ENCODE measurements at places on chromosomes 5 and 9.
A peak's percentile ranks its signal among the peaks of the same experiment; 100 is the strongest.

GRCh38 chr9:124322618-124323432 lies 65.1 kb downstream of the NEK6 start:
- no peak for DNase-seq

- DNase-seq: peak; percentile 15
Measured at GRCh38 chr9:129280623-129281271, 102.7 kb upstream of the IER5L start.

DNA sequence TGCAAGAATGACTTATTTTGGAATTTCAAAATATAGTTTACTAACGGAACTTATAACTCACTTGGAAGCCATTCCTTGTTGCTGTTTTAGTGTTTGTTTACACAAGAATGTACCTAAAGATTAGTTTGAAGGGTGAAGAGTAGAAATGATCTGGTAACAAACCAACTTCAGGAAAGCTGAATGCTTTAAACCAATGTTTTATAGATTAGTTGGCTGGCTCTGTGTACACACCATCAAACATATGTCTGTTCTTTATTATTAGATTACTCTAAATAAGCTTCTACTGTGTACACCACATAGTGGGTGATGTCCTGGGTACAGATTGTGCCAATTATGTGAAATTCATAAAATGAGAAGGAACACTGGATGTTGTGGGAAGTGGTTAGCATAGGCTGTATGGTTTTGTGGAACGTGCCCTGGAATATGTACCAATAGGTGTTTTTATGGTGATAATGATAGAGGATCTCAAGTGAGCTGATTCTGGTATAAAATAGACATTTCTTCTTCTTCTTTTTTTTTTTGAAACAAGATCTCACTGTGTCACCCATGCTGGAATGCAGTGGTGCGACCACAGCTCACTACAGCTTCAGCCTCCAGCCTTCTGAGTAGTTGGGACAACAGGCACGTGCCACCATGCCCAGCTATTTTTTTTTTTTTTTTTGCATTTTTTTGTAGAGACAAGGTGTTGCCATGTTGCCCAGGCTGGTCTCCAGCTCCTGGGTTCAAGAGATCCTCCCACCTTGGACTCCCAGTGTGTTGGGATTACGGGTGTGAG lies 109.3 kb upstream of the DHFR start:
- no peak for DNase-seq

DNA sequence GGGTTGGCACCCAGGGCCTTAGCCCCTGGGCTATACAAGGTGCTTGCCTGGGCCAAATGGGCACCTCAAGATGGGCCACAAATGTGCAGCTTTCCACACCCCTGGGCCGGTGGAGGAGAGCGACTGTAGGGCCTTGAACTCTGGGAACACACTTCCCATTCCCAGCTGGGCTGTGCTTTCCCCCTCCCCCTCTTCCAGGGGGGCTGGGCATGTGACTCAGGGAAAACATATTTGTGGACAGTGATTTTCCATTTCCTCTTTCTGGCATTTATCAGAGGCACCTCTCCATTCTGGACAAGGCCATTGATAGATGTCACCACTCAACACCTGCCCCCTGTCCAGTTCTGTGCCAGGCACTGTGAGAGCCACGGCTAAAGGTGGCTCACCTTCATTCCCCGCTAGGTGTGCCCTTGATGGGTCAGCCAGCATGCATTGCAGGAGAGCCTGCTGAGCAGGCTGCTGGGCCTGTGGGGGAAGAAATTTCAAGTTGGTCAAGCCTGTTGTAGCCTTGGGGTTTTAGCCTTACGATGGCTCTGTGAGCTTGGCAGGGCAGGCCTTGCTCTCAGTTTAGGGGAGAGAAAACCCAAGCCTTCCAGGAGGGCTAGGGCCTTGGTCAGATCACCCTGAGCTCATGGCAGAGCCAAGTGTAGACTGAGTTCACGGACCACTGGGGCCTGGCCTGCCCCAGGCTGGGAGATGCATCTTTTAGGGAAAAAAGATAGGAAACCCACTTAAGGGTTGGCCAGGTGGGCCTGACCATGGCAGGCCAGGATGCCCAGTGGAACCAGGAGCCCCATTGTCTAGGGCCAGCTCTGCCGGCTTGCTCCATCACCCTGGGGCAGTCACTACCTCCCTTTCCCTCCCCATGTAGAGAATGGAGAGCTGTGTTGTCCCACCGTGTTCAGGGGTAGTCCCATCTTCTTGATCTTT lies 113.9 kb downstream of the DAB2IP start:
- DNase-seq: no peak

DNA sequence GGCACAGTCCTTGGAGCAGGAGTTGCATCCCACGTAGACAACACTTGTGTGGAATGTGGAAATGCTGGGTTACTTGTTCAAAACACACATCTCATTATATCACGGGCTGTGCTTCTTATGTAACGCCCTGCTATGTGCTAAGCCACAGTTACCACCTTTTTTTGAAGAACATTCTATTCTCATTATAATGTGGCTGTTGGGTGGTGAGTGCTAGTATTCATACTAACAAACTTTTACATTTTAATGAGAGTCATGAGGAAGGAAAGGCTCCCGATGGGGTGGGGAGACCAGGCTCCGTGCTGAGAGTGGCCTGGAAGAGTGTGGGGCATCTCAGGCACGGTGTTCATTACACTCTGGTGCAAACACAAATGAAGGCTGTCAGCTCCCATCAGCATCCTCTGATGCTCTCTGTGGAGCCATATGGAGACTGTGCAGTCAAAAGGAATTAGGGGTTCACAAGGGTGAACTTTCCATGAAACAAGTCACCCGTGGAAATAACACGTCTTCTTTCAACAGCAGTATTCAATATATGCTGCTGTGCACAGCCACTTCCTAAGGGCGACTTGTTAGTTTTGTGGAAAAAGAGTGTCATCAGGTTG lies 153.1 kb upstream of the RAPGEF1 start:
- no peak for DNase-seq

- no peak for DNase-seq
Measured at GRCh38 chr9:81680006-81680405, 9.3 kb downstream of the TLE1 start.

- no peak for DNase-seq
Measured at GRCh38 chr9:130414081-130414731, 30.6 kb upstream of the ASS1 start.
